ENCODE measurements at places on chromosomes 2 and 18. TPM values are rescaled to one million over a fixed set of nuclear protein-coding genes. Genes with fewer than 3 reads are reported as not detected.

CD8B2 gene
- not detected for total RNA-seq

MYCN gene
- 0.97 TPM for total RNA-seq

DNA sequence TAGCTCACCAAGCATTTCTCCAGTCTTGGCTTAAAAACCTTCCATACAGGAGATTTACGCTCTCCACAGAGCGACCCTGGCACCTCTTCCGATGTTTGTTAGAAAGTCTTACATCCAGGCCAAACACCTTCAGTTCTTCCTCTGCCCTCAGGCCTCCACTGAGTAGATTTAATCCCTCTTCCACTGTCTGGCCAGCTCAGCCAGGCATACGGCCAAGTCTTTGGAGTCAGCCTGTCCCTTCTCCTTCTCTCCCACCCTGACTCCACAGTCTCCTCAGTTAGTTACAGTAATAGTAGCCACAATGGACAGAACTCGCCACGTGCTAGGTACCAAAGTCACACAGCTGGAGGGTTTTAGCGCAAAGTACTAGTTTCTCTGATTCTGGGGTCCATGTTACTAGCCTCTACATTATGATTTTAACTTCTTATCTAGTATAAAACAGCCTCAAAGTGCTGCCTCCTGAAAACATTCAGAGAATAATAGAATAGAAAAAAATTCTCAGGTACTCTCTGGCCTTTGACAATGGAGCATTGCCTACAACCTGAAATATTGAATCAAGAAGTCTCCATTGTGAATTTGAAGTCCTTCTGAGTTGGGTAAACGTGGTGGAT is 39.5 kb downstream of the THNSL2 start:
- DNase-seq: no peak

- no peak for DNase-seq
These were observed 100.2 kb downstream of the CRIM1 start for GRCh38 chr2:36455788-36456187.

Data from esophagus muscularis mucosa (tissue), 4 donors.